ENCODE measurements at places on chromosomes 2 and 18.

DNA sequence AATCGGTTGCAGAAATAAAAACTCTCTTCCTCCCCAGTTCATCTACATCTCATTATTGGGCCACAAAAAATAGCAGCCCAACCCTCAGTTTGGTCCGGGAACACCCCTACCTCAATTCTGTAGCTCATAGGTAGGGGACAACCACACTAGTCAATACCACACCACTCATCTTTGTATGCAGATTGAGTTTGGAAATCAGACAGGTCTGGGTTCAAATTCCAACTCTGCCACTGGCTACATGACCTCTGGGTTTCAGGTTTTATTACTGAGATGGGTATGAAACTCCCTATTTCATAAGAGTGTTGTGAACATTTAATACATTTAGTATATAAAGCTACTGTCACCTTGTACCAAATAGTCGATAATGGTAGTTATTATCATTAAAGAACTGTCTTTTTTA is 2.2 kb upstream of the SUCLG1 start:
- no peak for DNase-seq

DNA sequence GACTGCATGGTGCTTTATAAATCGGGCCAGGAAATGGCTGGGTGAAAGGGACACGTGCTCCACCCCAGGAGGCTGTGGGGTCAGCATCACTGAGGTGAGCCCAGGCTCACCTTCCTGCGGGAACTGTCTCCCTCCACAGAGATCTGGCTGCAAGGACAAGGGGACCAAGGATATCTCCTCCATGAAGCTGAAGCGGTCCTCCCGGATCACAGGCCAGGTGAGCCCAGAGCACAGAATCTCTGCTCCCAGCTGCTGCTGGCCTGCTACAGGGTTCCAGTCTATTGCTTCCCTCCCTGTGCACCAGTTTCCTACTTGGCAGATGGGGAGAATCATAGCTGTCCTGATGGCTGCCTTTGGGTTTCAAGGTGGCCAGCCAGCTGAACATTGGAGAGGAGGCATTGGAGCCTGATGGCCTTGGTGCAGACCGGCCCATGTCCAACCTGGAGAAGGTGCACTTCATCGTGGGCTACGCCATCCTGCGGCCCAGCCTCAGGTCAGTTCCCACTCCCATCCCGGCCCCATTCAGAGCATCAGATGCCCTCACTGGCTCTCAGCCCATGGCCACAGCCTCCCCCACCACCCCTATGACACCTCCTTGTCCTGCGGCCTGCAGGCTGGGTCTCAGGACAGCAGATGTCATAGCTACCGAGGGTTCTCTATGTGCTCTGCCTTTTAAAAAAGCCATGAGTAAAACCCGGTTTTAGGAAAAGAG is 33.7 kb upstream of the GPR17 start:
- DNase-seq: no peak

DNA sequence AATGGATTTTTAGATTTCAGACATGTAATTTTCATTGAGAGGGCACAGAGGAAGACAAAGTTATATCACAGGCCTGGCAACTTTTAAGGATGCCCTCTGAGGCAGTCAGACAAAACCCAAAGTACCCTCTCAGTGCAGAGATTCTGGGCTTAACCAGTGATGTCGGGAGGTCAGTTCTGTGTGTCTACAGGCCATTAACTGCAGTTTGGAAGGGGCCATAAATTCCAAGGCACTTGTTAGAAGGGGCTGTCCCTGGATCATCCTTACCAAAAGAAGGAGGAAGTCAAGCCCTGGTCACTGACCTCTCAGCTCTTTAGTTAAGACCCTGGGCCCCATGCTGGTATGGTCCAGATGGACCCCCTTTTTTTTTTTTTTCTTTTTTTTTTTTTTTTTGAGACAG is 60.7 kb downstream of the LRRFIP1 start:
- DNase-seq: no peak

DNA sequence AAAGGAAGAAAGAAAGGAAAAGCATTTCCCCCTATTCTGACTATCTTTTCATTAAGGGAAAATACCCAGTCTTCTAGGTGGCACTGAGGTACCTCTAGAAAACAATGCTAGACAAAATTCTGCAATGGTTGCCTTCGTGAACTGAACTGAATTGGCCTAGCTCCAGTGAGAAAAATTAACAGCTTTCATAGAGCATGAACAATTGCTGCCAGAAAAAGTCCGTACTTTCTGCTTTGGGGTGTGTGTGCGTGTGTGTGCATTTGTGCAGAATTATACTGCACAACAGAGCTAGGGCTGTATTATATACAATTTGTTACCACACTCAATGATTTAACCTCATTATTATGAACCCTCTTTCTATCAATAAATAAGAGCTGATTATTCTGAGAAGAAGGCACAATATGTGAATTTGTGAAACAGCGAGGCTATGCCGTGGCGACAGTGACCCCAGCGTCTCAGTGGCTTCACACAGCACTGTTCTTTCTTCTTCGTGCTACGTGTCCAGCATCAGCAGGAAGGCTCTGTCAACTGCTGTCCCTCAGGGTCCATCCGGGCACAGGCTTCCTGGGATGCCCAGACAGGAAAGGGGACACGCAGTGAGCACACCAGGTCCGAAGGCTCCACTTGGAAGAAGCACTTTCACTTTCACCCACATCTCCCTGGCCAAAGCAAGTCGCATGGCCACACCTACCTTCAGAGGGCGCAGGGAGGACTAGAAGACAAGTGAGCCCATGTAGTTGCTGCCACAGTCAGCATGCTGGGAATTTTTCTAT is 47.5 kb downstream of the PTGR3 start:
- DNase-seq: peak; percentile 40

DNA sequence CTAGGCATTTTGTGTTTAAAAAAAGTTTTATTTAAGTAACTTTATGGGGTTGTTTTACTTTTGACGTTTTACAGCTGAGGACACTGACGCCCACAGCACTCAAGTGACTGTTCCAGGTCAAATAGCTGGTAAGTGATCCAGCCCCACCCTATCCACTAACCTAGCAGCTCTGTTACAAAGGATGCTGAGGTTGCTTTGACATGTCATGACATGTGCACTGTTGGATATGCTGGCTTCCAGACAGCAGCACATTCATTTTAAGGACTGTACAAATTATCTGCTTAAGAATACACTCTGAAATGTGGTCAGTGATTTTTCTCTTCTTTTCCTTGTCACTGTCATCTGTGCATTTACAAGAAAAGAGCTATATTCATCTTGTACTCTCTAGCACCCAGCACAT is 417.5 kb downstream of the ZEB2 start:
- DNase-seq: no peak

DNA sequence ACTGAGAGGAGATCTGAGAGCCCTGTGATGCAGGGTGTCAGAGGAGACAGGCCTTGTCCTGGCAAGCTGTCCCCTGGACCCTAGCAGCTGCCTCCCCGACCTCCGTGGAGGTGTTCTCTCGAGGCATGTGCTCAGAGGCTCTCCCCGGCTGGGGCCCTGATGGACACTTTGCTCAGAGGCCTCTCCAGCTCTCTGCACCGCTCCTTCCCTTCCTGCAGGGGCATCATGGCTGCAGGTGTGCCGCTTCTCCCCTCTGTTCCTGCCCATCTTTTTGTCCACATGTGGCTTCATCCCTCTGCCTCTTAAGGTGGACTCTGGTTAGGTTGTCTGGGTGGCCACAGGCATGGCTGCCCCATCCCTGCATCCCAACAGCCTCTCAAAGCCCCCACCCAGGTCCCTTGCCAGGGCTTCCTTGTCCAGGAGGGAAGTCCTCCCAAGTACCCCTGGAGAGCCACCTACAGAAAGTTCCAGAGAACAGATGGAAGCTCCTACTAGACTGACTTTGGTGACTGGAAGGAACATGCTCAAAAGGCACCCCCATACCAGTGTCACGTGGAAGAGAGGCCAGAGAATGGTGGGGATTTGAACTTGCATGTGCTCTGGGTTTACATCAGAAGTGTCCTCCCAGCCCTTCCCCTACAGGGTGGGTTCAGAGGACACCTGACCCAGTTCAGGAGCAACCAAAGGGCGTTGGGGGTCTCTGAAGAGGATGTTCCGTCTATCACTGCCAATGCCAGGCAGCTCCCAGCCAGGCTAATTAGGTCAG is 120.4 kb downstream of the KLHL29 start:
- no peak for DNase-seq

DNA sequence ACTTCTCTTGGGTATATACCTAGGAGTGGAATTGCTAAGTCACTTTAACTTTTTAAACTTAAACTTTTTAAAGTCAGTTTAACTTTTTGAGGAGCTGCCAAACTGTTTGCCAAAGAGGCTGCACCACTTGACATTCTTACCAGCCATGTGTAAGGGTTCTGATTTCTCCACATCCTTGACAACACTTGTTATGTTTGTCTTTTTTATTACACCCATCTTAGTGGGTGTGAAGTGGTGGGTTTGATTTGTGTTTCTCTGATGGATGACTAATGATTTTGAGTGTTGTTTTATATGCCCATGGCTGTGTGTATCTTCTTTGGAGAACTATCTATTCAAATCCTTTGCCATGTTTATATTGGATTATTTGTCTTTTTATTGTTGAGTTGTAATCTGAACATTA is 13.6 kb downstream of the ASAP2 start:
- DNase-seq: no peak

DNA sequence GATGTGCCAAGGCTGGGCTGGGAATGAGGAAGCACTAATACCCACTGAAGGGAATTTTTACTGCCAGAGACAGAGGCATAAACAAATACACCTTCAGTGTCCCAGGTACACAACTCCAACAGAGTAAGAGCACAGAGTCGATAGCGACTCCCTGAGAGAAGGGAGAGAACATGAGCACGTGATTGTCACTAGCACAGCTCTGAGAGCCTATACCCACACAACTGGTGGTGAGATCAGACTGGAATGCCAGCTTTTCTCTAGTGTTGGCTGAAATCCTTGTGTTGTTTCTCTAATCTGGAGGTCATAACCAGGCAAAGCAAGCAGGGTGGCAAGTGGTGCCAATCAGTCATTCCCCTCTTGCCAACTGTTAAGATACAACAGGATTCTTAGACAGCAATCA is 377.2 kb downstream of the CNTNAP5 start:
- no peak for DNase-seq

GRCh38 chr2:10132996-10133647 is 10.6 kb downstream of the RRM2 start:
- no peak for DNase-seq

DNA sequence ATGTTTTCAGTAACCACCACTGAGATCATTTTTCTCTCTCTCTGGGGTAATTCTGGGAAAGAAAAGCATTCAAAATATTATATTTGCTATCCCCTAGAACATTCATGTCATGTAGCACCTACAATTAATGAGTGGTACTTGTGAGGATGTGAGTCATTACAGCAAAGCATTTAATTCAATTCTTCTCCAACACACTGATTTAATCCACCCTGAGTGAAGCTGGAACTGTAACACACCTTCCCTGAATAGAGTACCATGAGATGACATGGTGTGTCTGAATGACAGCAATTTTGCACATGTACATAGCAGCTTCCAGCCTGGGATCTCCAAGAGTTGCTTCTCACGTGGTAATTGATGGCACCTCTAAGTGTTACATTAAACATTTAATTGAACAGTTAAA is 207.1 kb upstream of the SLC14A2 start:
- DNase-seq: no peak

GRCh38 chr18:77102259-77103040 is 30.1 kb downstream of the MBP start:
- DNase-seq: no peak

GRCh38 chr2:118065921-118066511 is 22.3 kb upstream of the INSIG2 start:
- no peak for DNase-seq

- no peak for DNase-seq
Observed at GRCh38 chr2:168097431-168097830, 150.0 kb downstream of the STK39 start.

GRCh38 chr2:20604951-20605381 is 45.9 kb downstream of the HS1BP3 start:
- DNase-seq: no peak

DNA sequence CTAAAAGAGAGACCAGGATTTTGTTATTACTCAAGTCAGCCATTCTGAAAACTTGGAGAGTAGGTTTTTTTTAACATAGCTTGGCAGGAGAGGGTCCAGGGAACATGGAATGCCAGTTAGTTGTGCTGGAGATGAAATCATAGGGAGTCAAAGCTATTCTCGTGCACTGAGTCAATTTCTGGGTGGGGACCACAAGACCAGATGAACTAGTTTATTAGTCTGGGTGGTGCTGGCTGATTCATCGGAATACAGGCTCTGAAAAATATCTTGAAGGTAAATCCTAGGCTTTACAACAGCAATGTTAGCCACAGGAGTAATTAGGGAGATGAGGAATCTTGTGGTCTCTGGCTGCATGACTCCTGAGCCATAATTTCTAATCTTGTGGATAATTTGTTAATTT is 921.4 kb downstream of the TRIB2 start:
- DNase-seq: no peak

DNA sequence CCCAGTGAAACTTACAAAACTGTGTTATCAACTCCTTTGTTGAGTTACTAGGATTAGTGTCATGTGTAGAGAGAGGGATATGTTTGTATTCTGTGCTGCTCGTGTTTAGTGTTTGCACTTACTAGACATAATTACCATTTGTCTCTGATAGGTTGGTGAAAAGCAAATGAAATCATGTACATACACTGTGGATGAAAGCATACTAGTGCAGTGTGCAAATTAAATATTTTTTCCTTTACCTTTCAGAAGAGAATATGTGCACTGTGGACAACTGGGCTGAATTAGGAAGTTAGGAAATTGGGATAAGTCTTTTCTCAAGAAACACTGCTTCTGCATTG is 1.2 kb downstream of the KIAA1328 start:
- DNase-seq: no peak

GRCh38 chr2:5694306-5694705 is 2.1 kb downstream of the SOX11 start:
- DNase-seq: no peak

- no peak for DNase-seq
Observed at GRCh38 chr2:49288902-49289700, 134.8 kb upstream of the FSHR start.

DNA sequence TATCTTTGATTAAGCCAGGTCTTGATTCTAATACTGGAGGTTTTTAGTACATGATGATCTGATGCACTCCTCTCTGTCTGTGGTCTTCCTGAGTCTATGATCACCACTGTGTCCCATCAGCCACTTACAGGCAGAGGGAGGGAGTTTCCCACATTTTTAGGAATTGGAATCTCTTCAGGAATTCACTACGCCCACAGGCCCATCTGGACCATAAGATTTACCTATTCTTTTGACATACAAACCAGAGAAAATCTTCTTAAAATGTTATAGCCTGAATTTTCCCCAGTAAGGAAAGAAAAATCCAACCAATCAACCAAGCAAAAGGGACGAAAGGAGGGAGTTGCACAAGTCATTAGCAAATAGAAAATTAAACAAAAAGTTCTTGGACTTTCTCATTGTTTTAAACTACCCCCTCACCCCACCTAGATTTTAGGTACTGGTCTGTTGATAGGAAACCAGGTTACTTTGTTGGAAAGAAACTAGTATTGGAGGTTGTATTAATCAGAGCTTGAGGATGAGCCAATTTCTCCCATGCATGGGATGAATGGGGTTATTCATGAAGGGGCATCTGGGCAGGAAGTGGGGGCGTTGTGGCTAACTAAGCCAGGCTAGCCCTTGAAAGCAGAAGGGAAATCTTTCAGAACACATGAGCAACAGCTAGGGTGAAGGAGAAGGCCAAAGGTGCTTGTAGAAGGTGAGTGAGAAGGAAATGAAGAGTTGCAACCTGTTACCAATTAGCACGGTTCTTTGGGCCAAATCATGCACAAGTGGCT is 328.2 kb upstream of the MEX3C start:
- DNase-seq: no peak
